Mesenteric fat pad (tissue), 1 donor: ENCODE measurements at places on chromosomes 16 and 17.

DNA sequence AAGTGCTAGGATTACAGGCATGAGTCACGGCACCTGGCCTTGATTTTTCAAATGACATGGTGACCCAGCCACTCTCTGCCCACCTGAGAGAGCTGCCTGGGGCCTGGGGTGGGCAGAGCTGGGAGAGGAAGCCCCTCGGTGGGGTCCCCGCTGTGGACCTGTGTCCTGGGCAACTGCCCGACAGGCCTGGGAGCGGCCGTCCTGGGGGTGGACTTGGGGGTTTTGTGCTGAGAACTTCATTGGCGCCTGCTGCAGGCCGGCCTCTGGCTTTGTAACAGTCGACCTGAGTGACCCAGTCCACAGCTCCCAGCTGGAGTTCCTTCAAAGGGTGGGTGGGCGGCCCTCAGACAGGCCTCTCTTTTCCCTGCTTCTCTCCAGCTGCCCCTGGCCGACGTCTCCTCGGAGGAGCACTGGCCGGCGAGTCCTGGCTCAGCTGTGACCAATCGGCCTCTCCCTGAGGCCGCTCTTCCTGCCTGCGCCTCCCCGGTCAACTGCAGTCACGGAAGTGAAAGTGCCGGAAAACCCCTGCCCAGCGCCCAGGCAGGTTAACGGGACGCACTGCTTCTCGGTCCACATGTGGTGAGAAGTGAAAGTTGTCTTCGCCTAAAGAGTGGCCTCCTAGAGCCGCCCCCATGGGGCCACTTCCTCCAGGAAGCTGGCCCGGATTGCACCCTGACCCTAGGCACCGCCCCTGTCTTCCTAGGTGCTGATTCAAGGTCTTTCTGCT lies 5.5 kb downstream of the CBFA2T3 start:
- no peak for DNase-seq

DNA sequence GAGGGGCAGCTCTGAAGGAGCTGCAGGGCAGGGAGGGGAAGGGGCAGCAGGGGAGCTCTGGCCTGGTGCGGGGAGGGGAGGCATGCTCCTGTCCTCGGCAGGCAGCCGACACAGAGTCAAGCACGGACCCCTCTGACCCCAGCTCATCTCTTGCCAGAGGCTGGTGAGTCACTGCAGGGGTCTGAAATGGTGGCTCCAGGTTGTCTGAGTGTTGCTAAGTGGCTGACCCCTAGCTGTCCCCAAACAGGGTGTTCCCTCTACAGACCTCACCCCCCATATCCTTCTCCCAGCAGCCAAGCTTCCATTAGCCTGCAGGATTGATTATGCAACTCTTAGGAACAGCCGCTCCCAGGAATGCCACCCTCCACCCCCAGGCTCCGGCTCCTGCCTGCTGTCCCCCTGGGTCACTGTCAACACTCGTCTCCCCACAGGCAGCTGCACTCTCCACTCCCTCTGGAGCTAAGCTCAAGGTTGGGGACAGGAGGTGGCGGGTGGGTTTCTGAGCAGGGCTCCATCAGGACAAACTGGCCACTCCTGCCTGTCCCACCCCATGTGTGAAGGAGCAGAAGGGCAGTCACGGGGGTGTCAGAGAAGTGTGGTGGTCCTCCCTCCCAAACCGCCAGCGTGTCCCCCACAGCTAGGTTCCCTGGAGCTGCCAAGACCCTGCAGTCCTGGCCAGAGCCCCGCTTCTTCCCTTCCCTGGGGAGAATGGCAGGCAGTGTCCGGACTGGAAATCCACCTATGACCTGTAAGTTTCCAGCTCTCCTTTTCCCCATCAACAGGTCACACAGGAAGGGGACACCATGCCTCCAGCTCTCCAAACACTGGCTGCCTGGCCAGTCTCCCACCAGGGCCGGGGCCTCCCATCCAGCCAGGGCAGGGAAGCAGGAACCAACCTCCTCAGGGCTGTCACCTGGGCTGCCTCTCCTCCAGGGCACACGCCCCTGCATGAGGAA lies 1.0 kb downstream of the MYLK3 start:
- DNase-seq, result peak; percentile 85

DNA sequence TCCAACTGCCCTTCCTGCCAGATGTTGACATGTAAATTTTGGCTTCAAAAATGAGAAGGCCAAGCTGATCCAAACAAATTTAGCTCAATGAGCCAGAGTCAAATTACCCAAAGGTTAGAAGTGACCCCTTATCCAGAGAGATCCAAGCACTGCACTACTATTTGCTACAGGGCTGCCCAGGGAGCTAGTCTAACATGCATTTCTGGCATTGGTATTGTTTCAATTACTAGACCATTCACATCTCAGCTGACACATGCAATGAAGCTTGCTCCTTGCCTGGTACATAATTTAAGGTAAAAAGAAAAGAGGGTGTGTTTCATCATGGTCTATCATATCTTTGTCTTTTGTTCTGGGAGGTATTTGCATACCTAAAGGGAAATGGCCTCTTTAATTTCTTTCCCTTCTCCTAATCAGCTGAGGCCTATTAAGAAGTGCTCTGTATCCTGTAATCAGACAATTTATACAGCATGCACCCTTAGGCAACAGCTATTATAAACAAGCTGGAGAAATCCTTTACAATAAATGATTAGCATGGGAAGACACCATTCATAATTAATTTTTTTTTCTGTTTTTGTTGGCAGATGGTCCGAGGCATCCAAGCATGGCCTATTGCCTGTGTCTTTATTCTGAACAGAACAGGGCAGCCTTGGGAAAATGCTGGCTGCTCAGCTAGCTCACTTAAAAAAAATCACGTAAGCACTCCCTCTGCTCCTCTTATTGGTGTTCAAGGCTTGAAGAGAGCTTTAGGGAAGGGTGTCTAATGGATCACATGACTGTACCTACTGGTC lies 161.5 kb upstream of the SALL1 start:
- DNase-seq, result no peak

GRCh38 chr17:63598281-63598680 lies 2.4 kb upstream of the TACO1 start:
- DNase-seq, result no peak

DNA sequence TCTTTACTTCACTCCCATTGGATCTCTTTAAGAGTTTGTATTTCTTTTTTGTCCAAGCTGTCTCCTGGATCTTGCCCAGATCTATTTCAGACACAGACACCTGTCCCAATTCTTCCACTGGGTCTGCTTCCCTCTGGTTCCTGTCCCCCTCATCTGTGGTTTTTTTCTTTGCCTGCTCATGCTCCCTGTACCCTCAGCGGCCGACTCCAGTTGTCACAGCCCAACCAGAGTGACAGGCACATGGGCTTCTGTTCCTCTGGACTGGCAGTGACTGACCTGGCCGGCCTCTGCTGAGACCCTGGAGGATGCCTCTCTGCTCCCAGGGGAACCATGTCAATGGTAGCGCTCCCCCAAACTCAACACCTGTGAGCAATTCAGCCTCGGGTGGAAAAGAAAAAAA lies 142.6 kb downstream of the WSCD1 start:
- no peak for DNase-seq
